ENCODE measurements at places on chromosomes 3 and 15.
A peak's percentile ranks its signal among the peaks of the same experiment; 100 is the strongest.

GRCh38 chr15:51499379-51499976 is 123.1 kb downstream of the DMXL2 start:
- DNase-seq = no peak

GRCh38 chr3:166444756-166445155 is 607.5 kb upstream of the BCHE start:
- no peak for DNase-seq

DNA sequence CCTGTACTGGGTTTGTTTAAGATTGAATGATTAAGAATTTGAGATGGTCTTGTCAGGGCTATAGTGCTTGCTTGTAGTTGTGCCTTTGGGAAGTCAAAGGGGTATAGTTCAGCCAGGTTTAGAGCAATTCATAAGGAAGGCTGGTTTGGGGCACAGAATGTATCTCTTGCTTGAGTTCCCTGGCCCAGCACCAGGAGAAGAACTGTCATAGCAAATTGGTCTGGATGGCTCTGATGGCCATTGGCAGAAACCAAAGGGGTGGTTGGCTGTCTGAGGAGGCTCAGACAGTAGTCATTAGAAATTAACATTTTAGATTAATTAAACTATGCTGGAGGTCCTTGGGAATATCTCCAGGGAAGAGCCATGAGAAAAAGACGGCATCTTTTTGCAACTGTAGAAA is 25.4 kb upstream of the OTOL1 start:
- DNase-seq = no peak

- no peak for DNase-seq
These were observed 34.2 kb downstream of the LIMD1 start for GRCh38 chr3:45628746-45629145.

GRCh38 chr15:75107908-75108838 is 84.8 kb downstream of the PPCDC start:
- DNase-seq = peak; percentile 69

DNA sequence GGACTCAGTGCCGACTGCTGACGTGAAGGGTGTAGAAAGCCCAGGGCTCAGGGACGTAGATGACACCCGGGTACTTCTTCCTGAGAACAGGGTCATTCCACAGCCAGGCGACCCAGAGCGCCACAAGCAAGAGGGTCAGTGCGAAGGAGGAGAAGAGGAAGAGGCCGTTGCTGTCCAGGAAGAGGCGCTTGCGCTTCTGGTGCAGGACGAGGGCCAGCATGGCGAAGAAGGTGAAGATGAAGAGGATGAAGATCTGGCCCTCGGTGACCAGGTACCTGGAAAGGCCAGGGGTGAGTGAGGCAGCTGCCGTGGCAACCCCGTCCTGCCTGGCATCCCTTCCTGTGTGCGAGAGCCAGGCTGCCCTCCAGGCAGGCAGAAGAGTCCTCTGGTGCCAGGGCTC is 3.0 kb upstream of the CALML4 start:
- no peak for DNase-seq

- DNase-seq = no peak
These were observed 91.8 kb downstream of the LMLN start for GRCh38 chr3:198051836-198052235.

DNA sequence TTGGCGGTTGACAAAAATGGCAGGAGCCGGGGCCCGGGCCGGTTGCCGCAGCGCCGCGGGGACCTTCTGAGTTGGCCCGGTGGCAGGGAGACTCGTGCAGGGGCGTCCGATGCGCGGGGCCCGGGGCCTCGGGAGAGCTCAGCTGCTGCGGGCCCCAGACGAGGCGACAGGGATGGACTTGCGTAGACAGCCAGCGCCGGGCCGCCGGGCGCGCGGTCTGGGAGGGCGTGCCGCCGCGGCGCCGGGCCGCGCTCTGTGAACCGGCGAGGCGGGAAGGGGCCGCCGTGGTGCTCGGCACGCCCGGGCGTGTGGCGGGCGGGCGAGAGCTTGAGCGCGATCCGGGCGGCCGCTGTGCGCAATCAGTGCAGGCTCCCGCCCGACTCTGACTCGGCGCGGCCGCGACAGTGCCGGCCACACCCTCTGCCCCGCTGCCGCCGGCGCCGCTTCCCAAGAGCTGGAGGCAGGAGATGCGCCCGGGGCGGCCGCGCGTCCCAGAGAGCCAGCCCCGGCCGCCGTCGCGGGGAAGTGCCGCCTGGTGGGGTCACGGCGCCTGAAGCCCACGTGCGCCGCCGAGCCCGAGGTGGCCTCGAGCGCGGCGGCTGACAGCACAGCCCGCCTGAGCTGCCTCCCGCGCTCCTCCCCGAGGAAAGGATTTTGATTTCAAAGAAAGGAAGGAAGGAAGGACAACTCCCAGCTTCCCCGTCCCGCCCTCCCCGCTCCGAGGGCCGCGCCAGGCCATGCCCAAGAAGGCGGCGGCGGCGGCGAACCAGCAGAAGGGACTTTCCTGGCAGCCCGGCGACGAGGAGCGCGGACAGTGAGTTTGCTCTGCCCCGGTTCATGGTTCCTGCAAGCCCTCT is 657 bp downstream of the TLNRD1 start:
- peak; percentile 24 for DNase-seq

DNA sequence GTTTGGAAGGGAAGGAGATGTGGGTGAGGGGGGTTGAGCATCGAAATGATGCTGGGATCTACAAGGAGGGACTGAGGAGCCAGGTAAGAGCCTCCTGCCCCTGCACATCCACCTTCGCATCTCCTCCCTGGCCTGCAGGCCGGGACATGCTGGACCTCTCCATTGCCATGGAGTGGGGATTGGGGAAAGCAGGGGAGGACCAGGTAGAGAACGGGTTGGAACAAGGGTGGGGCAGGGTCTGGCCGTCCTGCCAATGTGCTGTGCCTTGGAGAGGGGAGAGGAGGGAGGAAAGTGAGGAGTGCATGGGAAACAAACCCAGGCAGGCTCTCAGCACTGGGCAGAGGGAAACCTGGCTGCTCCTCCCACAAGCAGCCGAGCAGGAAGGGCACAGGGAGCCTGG is 10.6 kb downstream of the PLA2G4B start:
- DNase-seq = no peak

- no peak for DNase-seq
These were observed 316.7 kb downstream of the CHL1 start for GRCh38 chr3:513301-513700.

DNA sequence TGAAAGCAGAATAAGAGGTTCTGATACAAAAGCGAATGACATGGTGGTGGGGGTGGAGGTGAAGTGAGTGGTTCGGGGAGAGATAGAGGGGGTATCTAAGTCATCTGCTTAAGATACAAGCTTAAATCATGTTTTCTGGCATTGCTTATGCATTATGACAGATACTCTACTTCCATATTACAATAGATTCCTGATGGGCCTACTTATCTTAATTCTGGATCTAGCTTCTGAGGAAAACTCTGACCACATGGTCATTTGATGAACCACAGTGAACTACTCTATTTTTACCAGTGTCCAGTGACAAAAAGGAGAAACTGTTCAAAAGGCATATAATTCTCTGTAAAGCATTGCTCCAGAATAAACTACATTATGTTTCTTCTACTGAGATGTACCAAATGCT is 673.7 kb upstream of the CCDC54 start:
- no peak for DNase-seq

DNA sequence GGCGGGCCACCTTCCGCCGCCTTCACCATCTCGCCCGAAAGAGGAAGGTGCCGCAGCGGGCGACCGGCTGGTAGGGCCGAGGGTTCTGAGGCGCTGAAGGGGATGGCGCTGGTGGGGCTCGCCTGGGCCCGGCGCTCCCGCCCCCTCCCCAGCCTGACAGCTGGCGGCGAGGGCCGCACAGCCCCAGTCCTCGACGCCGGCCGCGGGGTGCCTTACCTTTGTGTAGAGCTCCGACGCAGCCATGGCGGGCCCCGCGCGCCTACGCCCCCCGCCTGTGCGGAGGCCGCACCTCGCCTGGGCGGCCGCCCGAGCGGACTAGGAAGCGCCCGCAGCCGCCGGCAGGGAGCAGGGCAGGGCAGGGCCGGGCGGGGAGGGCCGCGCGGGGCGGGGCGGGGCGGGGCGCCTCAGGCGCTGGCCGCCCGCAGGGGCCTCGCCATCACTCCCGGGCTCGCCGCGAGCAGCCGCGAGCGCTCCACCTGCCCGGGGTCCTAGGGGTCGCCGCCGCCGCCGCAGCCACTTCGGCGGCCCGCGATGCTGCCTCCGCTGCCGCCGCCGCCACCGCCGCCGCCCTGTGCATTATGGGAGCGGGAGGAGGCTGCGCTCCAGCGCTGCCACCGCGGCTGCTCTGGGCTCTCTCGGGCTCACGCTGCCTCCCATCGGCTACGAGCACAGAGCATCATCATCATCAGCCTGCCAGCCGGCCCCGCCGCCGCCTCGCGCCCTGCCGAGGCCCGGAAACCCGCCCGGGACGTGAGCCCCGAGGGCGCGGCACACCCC is at the start of gene MYO5A:
Gene MYO5A, minus strand, starts transcription at position 317 of the 777 bp plus-strand sequence. Its CDS starts 74 bp downstream, at position 243.
- peak; percentile 71 for DNase-seq

GRCh38 chr15:56977232-56977631 is 58.8 kb downstream of the TCF12 start:
- no peak for DNase-seq

- DNase-seq = no peak
These were observed 452 bp downstream of the BBX start for GRCh38 chr3:107523289-107523538.

- DNase-seq = no peak
These were observed 84.5 kb upstream of the C3orf80 start for GRCh38 chr3:160140756-160141155.

- DNase-seq = no peak
These were observed 4.4 kb upstream of the LPP start for GRCh38 chr3:188149587-188149986.

GRCh38 chr3:144593881-144594280 is 622.3 kb downstream of the DIPK2A start:
- DNase-seq = no peak

DNA sequence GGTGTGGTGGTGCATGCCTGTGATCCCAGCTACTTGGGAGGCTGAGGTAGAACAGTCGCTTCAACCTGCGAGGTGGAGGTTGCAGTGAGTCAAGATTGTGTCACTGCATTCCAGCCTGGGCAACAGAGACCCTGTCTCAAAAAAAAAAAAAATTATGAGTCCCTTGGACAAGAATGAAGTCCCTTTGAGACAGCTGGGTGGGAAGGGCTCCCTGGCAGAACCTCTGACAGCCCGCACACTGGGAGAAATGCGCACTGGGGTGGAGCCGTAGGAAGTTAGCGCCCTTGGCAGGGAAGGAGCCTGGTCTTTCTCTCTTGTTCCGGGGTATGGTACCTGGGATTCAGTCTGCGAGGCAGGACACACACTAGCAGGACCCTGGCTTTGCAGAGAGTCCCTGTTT is 51.4 kb downstream of the SLC30A4 start:
- no peak for DNase-seq

- no peak for DNase-seq
These were observed 6.2 kb downstream of the HDC start for GRCh38 chr15:50259276-50259675.

DNA sequence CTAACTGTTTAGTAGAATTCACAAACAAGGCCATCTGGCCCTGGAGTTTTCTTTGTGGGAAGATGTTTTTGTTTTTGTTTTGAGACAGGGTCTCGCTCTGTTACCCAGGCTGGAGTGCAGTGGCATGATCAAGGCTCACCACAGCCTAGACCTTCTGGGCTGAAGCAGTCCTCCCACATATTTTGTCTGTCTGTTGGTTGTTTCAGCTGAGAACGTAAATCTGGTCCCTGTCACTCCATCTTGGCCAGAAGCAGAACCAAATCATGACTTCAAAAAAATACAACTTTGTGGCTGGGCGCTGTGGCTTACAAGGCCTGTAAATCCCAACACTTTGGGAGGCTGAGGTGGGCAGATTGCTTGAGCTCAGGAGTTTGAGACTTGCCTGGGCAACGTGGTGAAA is 27.1 kb downstream of the MRAS start:
- DNase-seq = no peak

GRCh38 chr3:160437083-160437455 is 12.5 kb downstream of the TRIM59 start:
- no peak for DNase-seq

GRCh38 chr3:23241256-23241655 is 38.1 kb downstream of the UBE2E2 start:
- no peak for DNase-seq

DNA sequence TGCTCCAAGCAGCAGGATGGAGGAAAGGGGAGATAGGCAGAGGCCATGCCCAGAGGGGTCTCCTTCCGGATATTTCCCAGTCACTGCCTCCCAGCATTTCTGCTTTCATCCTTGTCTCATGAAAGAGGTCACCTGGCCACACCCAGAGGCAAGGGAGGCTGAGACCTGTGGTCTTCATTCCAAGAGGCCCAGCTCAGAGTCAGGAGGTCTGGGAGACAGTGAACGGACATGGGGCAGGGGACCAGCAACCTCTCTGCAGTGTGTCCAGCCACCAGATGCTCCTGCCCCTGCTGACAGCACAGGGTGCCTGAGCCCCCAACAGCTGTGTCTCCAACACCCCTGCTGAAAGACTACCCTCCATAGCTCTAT is 111.2 kb downstream of the CHSY1 start:
- DNase-seq = no peak

- DNase-seq = no peak
These were observed 31.2 kb downstream of the IQGAP1 start for GRCh38 chr15:90419206-90419605.

GRCh38 chr15:29675791-29676301 is 146.4 kb downstream of the TJP1 start:
- no peak for DNase-seq

DNA sequence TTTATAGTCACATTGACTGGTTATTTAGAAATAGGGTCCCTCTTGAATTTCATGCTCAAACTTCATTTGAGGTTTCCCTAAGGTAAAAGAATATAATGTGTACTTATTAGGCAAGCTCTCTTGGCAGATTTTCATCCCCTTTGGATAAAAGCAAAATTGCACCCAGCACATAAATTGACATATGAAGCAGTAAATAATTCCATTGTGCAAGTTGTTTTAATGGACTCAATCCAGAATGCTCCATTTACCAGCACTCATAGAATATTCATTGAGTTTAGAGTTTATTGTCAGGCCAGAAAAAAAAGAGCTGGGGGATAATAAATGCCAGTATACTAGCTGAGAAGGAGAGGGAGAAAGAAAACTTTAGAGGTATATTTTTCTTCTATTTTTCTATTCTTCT is 136.8 kb downstream of the TPRG1 start:
- DNase-seq = no peak
